ENCODE measurements at places on chromosomes 13 and 19.

GRCh38 chr13:85564598-85564997, 234.6 kb downstream of the SLITRK6 start:
- DNase-seq: no peak

GRCh38 chr19:38062959-38063761, 156.2 kb downstream of the SIPA1L3 start:
- DNase-seq: peak; percentile 85

DNA sequence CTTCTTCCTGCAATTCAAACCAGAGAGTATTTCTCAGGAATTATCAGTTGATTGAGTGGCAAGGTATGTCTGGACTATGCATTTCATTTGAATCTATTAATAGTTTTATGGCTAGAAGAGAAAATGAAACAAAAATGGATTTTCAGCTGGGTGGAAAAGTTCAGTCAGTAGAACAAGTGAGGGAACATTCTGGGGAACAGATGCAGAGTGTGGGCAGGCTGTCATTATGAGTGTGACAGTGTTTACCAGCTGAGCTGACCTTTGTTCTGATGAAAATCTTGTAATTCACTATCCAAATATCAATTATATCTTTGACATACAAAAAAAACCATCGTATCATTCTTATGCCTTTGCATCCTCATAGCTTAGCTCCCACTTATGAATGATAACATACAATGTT, 2.6 kb upstream of the CLC start:
- DNase-seq: no peak

- no peak for DNase-seq
These were observed 357.7 kb upstream of the TSHZ3 start for GRCh38 chr19:31706691-31707620.

GRCh38 chr13:30802501-30802900, 67.2 kb downstream of the ALOX5AP start:
- no peak for DNase-seq

GRCh38 chr13:89923736-89924135, 1423.8 kb upstream of the MIR17HG start:
- DNase-seq: no peak

GRCh38 chr13:69755101-69755500, 352.5 kb upstream of the ATXN8OS start:
- no peak for DNase-seq

- DNase-seq: no peak
These were observed 16.0 kb downstream of the FXYD5 start for GRCh38 chr19:35170359-35171061.

GRCh38 chr19:38211151-38211591, 12.9 kb downstream of the DPF1 start:
- DNase-seq: no peak

GRCh38 chr13:67303661-67304333, 73.7 kb upstream of the PCDH9 start:
- no peak for DNase-seq

- no peak for DNase-seq
These were observed 65.4 kb upstream of the ATXN8OS start for GRCh38 chr13:70042193-70042592.

- no peak for DNase-seq
These were observed 9.8 kb upstream of the KCNN4 start for GRCh38 chr19:43790587-43790986.

- no peak for DNase-seq
These were observed 66.1 kb upstream of the FRY start for GRCh38 chr13:31965361-31966066.

- no peak for DNase-seq
These were observed 205.5 kb downstream of the NALCN start for GRCh38 chr13:101210774-101211173.

- no peak for DNase-seq
These were observed 19.6 kb upstream of the AKAP8 start for GRCh38 chr19:15399234-15399515.

DNA sequence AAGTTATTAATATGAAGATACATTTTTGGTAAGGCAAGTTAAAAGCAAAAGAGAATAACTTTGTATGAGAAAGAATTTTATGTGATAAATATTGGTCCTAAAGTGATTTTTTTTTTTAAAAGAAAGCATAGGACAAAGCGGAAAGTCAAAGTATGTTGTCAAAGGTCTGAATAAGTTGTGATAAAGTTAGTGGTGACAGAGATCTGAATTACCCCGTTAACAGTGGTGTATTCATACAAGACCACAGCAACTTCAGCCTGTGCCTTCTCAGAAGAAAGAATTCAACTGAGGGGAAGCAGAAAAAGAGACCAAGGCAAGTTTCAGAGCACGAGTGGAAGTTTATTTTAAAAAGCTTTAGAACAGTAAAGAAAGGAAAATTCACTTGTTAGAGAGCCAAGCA, 19.0 kb upstream of the ZNF566 start:
- DNase-seq: no peak

GRCh38 chr13:75120085-75120484, 361.9 kb downstream of the TBC1D4 start:
- DNase-seq: no peak

- DNase-seq: no peak
These were observed at the start of gene CGB7 for GRCh38 chr19:49057636-49058234. CGB7 (minus strand) TSS chr19:49057749; CDS start chr19:49055375, 2,374 bp downstream.

- DNase-seq: no peak
These were observed 141.2 kb downstream of the SPRY2 start for GRCh38 chr13:80199585-80200292.

- no peak for DNase-seq
These were observed 56.6 kb downstream of the MRPL57 start for GRCh38 chr13:21233086-21233485.

DNA sequence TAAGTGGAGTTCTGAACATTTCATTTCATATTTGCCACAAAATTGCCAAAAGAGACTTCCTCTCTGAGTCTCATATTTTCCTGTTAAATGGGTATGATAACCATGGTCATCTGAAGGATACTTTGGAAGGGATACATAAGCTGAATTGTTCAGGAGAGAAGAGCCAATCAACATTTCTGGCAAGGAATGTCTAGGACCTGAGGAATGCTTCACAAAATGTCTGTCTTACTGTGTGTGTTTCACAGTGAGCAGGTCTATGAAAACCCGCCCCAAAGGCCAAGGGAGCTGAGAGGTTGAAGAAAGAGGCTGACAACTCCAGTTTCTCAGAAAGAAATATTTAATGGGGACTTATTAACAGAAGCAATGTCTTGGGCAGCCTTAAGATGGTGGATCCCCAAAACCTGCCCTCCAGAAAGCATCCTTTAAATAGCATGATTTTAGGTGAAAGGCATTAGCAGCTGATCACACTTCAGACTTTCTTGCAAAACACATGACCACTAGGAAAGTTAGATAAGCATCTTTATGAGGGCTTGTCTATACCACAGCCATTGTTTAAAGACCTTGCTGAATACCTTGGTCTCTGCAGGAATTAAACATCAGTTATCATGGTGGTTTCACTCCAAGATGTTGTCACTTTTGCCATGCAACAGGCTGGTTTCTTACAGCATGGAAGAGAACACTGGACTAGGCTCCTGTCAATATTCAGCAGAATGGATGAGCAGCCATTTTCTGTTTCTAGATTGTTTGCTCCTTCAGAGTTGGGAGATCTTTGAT, 78.9 kb downstream of the TNFSF11 start:
- no peak for DNase-seq

DNA sequence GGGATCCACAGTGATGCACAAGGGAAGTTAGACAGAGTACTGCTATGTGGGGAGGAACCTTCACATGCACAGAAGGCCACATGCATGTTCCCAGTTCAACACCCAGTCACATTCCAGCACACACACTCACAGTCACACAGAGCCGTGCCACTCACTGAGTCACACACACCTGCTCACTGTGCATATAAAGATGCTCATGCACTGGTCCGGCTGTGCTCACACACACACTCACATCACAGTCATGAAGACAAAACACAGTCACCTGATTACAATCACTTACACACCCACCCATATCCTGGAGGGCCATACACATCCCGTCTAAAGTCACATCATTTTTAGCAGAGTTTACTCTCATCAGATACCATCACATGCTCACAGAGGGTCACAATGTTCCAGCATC, 478 bp downstream of the CLC start:
- DNase-seq: no peak

GRCh38 chr19:33755099-33756035, 41.3 kb upstream of the KCTD15 start:
- DNase-seq: no peak

DNA sequence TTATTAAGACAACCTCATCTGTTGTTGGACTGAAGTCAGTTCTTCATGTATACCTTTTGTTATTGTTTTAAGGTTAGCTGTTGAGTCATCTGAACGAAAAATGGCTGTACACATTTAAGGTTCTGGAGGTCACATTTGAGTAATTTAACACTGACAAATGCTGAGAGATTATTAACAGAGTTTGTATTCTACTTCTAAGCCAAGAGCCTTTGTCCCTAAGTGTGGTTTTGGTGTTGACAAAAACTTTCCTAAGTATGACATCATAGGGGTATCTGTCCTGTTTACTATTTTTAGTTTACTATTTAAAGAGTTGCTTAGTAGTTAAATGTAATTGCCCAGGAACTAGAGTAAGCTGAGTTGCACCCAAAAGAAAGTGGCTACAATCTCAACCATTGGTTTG, 71.9 kb downstream of the CDK8 start:
- DNase-seq: no peak

DNA sequence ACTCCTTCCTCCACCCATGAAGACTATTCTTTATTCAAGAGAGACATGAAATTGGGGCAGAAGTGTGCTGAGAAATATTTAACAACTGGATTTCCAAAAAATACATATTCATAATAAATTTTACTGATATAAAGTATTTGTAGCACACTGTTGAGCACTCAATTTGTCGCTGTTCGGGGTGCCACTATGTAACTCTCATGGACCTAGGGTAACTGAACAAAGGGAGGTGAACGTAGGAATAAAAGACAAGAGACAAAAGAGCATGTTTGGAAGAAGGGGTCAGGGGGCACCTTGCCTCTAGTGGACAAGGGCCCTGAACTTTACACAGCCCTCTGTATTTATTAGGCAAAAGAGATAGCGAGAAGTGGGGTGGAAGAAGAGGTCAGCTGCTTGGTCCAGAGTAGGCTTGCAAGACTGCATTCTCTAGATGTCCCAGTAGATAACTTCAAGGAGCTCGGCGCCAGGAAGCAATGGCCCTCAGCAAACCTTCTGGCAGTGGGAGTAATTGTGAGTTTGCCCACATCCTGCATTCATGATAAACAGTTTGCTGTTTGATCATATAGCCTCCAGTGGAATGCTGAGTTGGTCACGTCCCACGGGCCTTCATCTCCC, 4.5 kb upstream of the ZNF175 start:
- DNase-seq: no peak

DNA sequence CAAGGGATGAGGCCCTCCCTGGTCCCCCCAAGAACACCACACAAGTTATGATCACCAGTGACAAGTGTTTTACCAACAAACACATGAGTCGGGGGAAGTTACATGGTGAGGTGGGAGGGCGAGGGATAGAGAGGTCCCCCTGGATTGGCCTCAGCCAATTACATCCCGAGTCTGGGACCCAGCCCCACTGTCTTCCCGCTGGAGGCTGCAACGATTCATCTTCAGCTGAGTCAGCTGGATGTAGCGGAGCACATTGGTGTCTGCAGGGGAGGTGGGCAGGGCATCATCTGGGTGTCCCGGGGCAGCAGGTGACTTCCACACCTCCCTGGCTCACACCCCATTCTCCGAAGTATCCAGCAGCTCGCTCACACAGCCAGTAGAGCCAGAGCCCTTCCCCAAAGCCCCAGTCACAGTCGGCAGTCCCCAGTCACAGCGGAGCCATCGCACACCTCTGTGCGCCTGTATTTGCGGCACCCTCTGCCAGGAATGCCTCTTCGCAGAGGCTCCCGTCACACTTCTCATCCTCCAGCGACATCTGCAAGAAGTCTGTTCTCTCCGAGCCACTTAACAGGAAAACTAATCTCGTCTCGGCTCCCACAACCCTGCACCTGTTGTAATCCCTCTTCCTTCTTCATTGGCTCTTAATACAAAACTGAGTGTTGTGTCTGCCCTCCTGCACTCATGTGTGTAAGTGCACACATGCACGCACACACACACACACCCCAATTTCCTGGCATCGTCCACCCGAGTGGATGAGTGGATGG, 2.0 kb downstream of the TTC9B start:
- DNase-seq: no peak

GRCh38 chr19:6514926-6515544, 12.9 kb upstream of the TUBB4A start:
- DNase-seq: no peak

DNA sequence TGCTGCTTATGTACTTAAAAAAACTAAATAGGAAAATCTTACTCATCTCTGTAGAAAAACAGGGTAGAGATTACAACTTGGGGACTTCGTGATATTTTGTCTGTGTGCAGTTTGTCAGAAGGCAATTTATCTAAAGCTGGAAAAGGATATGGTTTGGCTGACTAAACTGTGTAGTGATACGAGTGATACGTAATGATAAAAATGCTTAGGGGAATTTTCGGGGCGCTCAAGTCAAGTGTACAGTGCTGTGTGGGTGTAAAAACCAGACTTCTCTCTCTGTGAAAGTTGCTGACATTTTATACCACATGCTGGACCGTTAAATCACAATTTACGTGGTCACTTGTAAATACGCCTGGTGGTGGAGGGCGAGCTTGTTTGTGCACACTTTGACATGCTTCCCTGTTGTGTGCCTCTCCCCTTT, 221.7 kb downstream of the KCNRG start:
- DNase-seq: no peak

GRCh38 chr19:5134691-5135090, 165.8 kb downstream of the KDM4B start:
- DNase-seq: no peak

- DNase-seq: peak; percentile 47
These were observed at the start of gene SPINT2 for GRCh38 chr19:38264486-38265212. SPINT2 (plus strand) TSS chr19:38264573; CDS start chr19:38264893, 320 bp downstream.

- no peak for DNase-seq
These were observed 942.2 kb downstream of the PCDH17 start for GRCh38 chr13:58573743-58574142.

- no peak for DNase-seq
These were observed 114.8 kb downstream of the KATNAL1 start for GRCh38 chr13:30192320-30193093.

GRCh38 chr13:109244566-109244965, 541.8 kb downstream of the IRS2 start:
- DNase-seq: no peak

GRCh38 chr13:89936256-89936655, 1411.2 kb upstream of the MIR17HG start:
- no peak for DNase-seq

- DNase-seq: peak; percentile 48
These were observed 130.4 kb downstream of the DPF1 start for GRCh38 chr19:38093587-38093986.

- no peak for DNase-seq
These were observed 106.8 kb upstream of the SPRY2 start for GRCh38 chr13:80447747-80448146.

DNA sequence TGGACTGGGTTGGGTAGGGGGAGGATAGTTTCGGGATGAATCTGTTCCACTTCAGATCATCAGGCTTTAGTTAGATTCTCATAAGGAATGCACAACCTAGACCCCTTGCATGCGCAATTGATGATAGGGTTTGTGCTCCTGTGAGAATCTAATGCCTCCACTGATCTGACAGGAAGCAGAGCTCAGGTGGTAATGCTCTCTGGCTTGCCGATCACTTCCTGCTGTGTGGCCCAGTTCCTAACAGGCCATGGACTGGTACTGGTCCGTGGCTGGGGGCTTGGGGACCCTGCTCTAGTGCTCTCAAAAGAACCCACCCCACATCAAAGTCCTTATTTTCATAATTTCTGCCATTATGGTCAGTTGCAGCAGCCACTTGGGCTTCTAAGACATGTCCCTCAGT, 30.1 kb downstream of the DNAJC3 start:
- DNase-seq: no peak
